DND-41 (cell line): ENCODE measurements at places on chromosomes 1 and 21.

GRCh38 chr1:221793439-221794078 lies 51.7 kb upstream of the DUSP10 start:
- no peak for DNase-seq

DNA sequence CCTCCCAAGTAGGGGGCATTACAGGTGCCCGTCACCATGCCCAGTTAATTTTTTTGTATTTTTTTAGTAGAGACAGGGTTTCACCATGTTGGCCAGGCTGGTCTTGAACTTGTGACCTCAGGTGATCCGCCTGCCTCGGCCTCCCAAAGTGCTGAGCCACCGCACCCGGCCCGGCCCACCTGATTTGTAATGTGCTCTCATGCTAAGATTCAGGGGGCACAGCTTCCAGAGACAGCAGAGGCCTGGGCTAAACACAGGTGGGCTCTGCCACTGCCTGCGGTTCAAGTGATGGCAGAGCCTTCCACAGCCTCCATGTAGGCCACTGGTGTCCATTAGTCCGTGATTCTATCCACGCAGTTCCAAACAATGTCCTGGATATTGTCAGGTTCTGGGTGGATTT lies 98.4 kb downstream of the PDE9A start:
- no peak for DNase-seq

- no peak for DNase-seq
Measured at GRCh38 chr1:6059866-6060265, 14.2 kb downstream of the KCNAB2 start.

GRCh38 chr1:94592571-94592920 lies 51.0 kb upstream of the F3 start:
- no peak for DNase-seq
